ACHN (cell line): ENCODE measurements at places on chromosomes 7 and 10.

GRCh38 chr7:120792091-120792860 is 65.7 kb downstream of the TSPAN12 start:
- DNase-seq = peak; percentile 90

DNA sequence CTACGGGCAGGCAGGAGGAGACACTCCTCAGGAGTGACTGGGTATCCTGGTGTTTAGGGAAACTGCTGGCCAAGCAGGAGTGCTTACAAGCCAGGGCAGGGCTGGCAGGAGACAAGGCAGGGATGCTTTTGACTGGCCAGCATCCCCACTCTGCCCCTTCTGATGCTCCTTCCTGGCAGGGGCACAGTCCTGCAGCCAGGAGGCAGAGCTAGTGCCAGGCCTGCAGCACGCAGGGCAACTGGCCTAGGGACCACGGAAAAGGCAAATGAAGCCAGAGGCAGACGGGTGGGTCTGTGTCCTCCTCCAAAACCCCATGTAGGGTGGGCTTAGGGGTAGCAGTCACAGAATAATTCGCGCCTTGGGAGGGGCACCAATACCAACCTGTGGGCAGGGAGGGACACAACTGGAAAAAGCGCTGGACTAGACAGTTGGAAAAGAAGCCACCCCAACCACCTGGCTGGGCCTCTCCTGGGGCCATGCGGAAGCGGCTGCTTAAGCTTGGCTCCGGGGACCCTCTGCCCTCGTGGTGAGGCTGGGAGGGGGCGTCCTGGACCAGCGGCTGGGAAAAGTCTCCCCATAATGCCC is 4.8 kb downstream of the IMPDH1 start:
- DNase-seq = peak; percentile 30

DNA sequence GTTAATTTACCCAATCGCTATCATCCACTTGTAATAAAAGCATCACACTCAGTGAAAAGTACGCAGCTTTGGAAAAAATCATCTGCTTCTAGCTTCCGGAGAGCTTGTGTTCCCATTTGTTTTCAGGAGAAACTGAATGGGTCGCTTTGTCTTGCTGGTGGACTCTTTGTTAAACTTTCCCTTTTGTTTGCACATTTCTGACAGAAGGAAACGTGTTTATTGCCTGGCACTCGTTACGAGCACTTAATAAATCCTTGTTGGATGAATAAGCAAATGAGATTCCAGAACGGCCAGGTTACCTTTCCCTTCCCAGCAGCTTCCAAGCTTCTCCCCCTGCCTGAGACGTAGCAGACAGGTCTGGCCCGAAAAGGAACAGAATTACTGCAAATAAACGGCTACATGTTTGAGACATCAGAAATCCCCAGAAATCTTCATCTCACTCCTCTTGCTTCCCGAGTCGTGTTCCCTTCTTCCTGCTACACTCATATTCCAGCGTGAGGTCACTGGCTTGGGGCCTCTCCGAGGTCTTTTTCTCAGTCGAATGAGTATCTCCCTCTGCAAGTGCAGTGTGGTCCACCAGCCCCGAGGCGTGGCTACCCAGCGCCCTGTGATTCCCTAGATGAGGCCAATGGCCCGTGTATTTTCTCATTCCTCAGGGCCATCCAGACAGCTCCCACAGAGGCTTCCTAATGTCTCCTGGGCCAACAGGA is 167.2 kb downstream of the FRMD4A start:
- DNase-seq = no peak

- no peak for DNase-seq
These were observed 285.0 kb downstream of the PRPF18 start for GRCh38 chr10:13871776-13872175.

DNA sequence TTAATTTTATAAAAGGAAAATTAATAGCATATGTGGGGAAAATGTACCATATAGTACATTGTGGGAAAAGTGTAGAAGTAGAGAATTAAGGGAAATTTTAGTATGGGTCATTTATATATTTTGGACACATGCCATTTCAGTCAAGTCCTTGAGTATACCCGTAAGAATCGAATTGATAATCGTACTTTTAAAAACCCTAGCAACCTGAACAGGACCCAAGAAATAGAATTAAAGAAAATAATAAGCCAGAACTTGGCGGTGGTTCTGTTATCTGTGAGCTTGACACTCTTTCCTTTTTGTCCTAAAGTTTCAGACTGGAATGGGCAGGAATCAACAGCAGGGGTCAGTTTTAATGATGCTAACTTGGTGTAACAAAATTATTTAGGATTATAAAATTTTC is 221.0 kb downstream of the CDK14 start:
- DNase-seq = no peak

GRCh38 chr7:52920977-52921376 is 114.5 kb upstream of the POM121L12 start:
- DNase-seq = no peak

DNA sequence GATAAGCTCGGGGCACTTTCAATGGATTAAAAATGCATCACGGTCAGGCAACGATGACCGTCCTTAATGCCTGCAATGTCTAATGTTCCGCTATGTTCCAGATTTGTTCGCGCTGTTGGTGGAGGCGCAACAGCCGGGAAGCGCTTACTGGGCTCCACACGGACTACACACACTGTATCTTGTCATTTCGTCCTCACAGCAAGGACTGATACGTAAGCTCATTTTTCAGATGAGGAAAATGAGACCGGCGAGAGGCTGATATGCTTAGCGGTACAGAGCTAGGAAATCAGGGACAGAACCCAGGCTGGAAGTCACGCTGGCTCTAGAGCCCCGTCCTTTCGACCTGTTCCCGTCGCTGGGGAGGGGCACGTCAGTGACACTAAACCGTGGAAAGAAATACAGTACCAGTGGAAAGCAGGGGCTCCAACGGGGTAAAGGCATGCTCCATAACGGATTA is 670 bp downstream of the TPK1 start:
- DNase-seq = peak; percentile 77

DNA sequence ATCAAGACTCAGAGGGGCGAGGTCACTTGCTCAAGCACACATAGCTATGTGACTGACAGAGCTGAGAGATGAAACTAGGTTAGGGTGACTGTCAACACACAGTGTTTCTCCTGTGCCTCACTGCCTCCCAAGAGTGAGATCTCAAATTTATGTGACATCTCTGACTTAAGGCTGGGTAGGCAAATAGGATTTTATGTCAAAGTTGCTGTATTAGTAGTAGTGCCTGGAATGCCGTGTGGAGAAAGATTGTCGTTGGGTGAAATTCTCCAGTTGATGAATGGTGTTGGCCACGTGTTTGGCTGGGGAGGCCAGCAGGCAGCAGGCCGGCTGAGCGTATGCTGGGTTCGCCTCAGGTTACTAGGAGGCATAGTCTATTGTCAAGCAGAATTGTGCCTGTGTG is 148.3 kb upstream of the BMPER start:
- DNase-seq = no peak

DNA sequence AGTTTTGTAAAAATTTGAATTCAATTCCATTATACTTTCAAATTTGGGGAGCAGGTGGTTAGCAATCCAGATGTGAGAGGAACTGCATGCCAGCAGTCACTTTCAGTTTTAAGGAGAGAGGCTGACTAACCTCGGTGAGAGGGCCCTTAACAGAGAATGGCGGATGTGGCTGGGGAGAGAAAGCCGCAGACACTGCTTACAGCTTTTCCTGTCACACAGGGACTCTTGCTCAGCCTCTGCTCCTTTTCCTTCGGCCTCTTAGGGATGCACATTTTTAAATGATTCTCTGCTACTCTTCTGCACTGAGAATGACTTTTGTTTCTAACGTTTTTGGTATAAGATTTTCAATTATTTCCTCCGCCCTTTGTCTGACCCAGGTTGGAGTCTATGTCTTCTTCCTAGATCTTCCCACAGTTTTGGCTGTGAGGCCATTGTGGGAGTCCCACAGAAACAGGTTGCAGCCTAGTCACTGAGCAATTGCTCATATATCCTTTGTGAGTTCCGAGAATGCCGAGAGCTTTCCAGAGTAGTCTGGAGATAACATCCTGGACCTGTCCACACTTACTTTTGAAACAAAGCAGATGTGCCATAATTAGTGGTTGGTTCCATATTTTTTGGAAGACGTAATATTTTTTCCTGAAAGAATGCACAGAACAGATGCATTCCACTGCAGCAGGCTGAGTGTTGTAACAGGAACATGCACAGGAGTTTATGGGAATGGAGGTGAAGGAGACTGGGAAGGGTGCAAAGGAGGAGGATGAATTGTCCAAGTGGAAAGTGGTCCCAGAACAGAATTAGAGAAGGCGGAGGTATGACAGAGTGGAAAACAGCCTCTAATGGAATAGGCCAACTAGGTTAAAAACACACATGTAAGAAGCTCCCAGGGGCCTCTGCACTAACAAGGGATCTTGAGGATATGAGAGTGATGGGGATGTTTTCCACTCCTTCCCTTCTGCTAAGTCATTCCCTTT is 168.0 kb upstream of the ZNF32 start:
- no peak for DNase-seq

DNA sequence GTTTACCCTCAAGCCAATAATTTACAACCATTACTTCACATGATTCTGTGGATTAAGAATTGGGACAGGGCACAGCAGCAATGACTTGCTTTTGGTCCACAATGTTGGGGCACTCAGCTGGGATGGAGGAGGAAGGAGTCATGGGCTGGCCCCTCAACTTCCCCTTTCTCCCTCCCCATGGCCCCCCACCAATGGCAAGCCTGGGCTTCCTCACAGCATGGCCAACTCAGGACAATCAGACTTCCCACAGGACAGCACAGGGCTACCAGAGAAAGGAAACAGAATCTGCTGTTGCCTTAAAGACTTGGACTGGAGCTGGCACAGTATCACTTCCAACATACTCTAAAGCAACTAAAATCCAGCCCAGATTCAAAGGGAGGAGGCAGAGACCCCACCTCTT is 160.7 kb downstream of the PTPN20 start:
- DNase-seq = no peak

GRCh38 chr7:48389977-48390376 is 218.7 kb downstream of the ABCA13 start:
- no peak for DNase-seq

- no peak for DNase-seq
These were observed 19.1 kb upstream of the PRKRIP1 start for GRCh38 chr7:102376964-102377466.

- DNase-seq = peak; percentile 55
These were observed 25.7 kb downstream of the SUV39H2 start for GRCh38 chr10:14904316-14904732.

GRCh38 chr10:69101451-69102095 is 13.7 kb downstream of the SRGN start:
- no peak for DNase-seq

- peak; percentile 70 for DNase-seq
These were observed 934 bp downstream of the PRTFDC1 start for GRCh38 chr10:24951201-24952142.

GRCh38 chr7:46015107-46015868 is 94.2 kb upstream of the IGFBP3 start:
- no peak for DNase-seq

- no peak for DNase-seq
These were observed 172.7 kb upstream of the GDF10 start for GRCh38 chr10:47127188-47127785.

DNA sequence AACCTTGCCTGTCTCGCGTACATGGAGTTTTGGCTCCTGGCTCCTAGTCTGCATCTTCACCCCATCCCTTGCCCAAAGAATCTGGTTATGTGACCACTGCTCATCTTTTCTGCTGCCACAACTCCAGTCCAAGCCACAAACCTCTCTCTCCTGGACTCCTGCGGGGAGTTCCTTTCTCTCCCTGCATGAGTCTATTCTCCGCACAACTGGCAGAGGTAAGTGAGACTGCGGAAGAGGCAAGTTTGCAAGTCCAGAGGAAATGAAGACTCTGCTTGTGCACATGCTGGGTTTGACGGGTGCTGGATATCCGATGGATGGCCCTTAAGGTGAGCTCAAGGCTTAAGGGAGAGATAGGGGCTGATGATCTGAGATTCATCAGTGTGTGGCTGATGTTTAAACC is 61.0 kb downstream of the TRUB1 start:
- no peak for DNase-seq

GRCh38 chr10:123294109-123294508 is 139.9 kb downstream of the BUB3 start:
- DNase-seq = no peak

DNA sequence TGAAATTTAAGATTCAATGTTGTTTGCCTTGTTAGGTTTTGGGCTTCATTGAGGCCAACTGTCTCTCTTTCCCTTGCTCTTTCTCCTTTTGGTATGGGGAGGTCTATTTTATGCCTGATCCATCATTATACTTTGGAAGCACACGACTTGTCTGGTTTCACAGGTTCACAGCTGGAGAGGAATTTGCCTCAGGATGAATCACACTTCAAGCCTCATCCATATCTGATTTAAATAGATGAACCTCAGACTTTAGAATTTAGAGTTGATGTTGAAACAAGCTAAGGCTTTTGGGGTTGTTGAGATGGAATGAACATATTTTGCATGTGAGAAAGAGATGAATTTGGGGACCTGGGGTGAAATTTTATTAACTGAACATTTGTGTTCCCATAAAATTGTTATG is 150.5 kb upstream of the IGFBP3 start:
- no peak for DNase-seq

DNA sequence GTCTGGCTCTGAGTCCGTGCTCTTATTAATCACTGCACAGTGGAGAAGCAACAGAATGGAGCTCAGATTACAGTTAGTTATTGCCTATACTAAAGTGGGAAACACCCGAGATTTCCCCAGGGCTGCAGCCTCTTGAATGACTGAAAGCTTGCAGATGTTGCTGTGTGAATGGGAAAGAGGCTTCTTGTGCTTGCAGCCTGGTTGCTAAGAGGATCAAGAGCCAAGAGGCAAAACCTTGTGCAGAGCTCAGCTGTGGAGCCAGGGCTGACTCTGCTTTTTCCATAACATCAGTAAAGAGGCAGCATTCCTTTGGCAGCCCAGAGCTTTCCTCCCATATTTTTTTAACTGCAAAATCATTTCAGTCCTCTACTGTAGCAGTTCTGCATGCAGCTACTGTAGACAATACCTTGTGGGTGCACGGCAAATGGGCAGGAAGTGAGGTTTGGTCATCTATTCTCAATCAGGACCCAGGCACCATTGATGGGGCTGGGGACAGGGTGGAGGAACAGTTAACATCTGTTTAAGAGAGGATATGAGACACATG is 86.5 kb downstream of the RALA start:
- no peak for DNase-seq

DNA sequence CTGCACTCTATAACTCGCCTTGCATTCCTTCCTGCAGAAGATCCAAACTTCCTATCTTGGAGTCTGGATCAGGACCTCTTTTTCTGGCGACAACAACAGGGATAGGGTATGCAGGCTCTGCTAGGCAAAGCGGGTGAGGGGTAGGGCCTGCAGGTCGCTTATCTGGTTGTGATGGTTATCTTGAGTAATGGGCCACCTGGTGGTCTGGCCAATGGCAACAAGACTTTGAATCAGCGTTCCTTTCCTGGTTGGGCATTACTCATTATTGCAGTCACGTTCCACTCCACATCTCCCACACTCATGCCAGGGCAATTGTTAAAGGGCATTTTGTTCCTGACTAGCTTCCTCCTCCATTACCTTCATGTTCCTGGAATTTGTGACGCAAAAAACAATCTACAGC is 48.4 kb upstream of the PLXDC2 start:
- peak; percentile 1 for DNase-seq

GRCh38 chr10:78407009-78407711 is 373.5 kb downstream of the RPS24 start:
- peak; percentile 88 for DNase-seq
